LoVo (cell line): ENCODE measurements at places on chromosomes 4 and X.

DNA sequence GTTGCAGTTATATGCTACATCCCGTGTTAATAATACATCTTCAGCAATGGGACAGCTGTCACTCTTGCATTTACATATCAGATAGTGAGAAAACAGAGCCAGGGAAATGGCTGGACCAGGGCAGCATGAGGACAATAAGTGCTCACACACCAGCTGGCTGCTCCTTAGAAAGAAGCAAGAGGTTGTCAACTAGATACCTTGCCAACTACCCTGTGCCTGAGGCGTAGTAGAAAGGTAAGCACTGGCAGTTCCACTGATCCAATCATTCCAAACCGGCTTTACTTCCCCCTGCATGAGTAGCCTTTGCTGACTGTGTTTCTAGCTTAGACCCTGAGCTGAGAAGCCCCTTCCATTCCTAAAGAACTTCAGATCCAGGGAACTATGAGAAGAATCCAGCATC is 52.2 kb upstream of the FGF13 start:
- no peak for DNase-seq

- peak; percentile 67 for DNase-seq
These were observed 966 bp downstream of the PDGFC start for GRCh38 chr4:156970501-156971164.

DNA sequence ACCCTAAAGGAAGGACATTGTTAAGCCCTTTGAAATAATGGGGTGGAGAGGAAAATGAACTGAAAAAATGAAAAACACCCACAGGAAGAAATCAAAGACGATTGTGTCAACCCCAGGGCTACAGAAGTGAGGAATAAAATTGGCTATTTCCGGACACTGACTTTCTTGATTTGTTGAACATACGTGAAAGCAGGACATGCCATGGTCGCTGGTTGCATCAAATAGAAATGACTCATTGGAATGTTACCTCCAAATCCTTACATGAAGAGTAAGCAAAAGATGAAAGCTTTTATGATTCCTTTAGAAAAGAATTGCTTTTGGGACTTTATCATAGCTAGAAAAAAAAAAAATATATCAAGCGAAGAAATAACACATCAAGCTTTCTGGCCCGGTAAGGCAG is 75.3 kb downstream of the DCUN1D4 start:
- DNase-seq = no peak

DNA sequence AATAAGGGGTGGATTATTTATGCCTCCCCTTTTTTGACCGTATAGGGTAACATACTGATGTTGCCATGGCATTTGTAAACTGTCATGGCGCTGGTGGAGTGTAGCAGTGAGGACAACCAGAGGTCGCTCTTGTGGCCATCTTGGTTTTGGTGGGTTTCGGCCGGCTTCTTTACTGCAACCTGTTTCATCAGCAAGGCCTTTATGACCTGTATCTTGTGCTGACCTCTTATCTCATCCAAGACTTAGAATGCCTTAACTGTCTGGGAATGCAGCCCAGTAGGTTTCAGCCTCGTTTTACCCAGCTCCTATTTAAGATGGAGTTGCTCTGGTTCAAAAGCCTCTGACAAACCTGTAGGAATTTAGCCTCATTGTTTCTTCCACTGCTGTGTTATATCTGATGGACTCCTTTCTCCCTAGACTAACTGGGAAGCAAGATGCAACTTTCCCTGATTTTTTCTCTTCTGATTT is 71.4 kb downstream of the TMEM131L start:
- DNase-seq = no peak

- DNase-seq = peak; percentile 35
These were observed 10.4 kb downstream of the L1CAM start for GRCh38 chrX:153875391-153876111.

- DNase-seq = no peak
These were observed 3.1 kb downstream of the BMP2K start for GRCh38 chr4:78779280-78779679.

GRCh38 chrX:110036162-110037033 is 33.5 kb downstream of the TMEM164 start:
- DNase-seq = no peak

GRCh38 chrX:54920610-54921426 is at the start of gene TRO:
TRO (plus strand) TSS chrX:54920824; CDS start chrX:54922247, 1,423 bp downstream.
- no peak for DNase-seq

DNA sequence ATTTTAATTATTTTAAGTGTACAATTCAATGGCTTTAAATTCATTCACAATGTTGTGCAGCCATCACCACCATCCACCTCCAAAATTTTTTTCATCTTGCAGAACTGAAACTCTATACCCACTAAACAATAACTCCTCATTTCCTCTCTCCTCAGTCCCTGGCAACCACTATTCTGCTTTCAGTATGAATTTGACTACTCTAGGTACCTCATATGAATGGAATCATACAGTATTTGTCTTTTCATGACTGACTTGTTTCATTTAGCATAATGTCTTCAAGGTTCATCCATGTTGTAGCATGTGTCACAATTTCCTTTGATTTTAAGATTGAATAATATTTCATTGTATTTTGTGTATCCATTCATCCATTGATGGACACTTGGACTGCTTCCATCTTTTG is 46.9 kb downstream of the KIF4A start:
- DNase-seq = no peak
